ENCODE measurements at places on chromosomes 1 and 21.

DNA sequence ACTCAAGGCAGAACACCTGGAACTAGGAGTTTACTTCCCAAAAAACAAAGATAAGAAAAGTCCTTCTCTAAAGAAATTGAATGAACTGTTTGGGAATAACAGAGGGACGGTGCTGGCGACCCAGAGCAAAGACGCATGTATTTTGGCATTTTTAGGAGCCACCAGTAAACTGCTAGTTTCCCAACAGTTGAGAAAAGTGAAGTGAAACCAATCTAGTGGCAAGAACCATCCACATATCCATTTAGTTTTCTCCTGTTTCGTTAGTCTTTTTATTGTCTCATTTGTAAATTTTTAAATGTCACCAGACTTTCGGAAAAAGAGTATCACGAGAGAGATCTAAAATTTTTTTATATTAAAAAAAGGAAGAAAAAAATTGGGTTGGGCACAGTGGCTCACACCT, 30.2 kb downstream of the ODF2L start:
- no peak for DNase-seq

GRCh38 chr1:193927550-193927949, 741.1 kb upstream of the B3GALT2 start:
- DNase-seq: no peak

- no peak for DNase-seq
Observed at GRCh38 chr1:155073377-155074242, 5.0 kb upstream of the EFNA3 start.

DNA sequence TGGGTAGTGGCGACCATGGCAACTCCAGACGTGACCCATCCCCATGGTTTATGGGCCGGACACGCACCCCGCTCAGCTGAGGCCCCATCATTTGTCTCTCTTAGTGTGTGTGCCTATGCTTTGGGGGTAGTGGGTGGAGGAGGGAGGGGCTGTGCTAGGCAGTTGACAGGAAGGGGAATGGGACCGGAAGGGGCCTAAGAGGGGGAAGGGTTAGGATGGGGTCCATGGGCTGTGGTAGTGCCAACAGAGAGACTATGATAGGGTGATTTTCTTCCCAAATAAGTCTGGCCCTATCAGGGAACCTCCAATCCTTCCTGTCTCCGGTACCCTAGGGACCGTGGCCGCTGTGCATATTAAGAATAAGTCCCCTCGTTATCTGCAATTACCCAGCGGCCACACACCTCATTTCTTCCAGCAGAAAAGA, 9.9 kb downstream of the DMAP1 start:
- DNase-seq: no peak

DNA sequence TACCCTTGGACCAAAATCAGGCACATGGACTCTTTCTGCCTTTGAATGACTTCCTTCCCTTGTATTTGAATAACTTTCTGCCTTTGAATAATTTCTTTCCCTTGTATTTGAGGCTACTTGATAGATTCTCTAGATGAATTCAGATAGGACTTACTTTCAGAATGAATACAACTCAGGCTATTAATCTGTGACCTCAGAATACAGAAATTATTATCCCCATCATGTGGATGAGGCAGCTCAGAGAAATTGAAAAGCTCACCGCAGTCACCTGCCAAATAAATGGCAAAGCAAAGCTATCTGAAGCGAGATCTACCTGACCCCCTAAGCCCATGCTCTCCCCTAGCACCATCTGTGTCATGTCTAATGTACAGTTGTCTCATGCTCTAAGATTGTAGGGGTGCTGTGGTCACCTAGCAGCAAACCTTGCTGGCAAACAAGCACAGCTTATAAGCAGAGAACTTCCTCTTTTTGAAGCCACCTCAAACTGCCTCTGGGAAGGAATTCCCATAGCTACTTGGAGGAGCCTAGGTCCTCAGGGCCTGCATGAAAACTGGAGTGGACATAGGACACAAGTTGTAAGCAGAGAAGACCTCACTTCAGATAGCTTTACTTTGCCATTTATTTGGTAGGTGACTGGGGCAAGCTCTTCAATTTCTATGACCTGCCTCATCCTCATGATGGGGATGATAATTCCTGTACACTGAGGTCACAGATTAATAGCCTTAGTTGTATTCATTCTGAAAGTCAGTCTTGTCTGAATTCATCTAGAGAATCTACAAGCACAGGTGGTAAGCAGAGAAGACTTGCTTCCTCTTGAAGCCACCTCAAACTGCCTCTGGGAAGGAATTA, 66.1 kb downstream of the FASLG start:
- no peak for DNase-seq

GRCh38 chr1:36089393-36090121, 865 bp downstream of the ADPRS start:
- peak; percentile 83 for DNase-seq

GRCh38 chr1:87864676-87865075, 536.0 kb downstream of the LMO4 start:
- no peak for DNase-seq

GRCh38 chr1:80023358-80023757, 1016.8 kb upstream of the ADGRL4 start:
- no peak for DNase-seq

DNA sequence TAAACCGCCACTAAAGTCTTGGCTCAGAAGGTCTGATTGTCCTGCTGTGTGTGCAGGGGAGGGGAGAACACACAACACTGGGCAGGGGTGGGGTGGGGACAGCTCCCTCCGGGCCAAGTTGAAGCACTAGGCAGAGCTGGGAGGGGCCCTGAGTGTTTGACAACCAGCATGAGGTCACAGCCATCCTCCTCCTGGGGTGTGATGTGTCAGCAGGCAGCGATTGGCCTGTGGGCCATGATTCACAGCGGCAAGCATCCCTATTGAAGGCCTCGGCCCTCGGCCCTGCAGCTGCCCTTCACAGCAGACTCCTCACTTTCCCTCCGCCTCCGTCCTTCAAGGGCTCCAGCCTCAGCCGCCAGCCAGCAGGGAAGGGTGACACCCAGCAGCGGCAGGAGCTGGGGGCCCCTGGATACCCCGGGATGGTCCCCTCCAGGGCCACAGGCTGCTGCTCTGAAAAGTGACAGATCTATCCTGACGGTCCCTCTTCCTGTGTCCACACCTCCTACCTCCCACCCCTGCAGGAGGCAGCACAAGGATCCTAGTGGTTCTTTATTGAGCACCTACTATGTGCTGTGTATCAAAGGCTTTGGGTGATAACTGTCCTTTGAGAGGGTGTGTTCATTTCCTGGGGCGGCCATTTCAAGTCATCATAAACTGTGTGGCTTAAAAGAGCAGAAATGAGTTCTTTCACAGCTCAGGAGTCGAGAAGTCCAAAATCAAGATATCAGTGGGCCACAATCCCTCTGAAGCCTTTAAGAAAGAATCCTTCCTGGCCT, 66.0 kb upstream of the SLC25A33 start:
- peak; percentile 93 for DNase-seq

GRCh38 chr1:47722909-47723580, 274.1 kb downstream of the TRABD2B start:
- DNase-seq: no peak

DNA sequence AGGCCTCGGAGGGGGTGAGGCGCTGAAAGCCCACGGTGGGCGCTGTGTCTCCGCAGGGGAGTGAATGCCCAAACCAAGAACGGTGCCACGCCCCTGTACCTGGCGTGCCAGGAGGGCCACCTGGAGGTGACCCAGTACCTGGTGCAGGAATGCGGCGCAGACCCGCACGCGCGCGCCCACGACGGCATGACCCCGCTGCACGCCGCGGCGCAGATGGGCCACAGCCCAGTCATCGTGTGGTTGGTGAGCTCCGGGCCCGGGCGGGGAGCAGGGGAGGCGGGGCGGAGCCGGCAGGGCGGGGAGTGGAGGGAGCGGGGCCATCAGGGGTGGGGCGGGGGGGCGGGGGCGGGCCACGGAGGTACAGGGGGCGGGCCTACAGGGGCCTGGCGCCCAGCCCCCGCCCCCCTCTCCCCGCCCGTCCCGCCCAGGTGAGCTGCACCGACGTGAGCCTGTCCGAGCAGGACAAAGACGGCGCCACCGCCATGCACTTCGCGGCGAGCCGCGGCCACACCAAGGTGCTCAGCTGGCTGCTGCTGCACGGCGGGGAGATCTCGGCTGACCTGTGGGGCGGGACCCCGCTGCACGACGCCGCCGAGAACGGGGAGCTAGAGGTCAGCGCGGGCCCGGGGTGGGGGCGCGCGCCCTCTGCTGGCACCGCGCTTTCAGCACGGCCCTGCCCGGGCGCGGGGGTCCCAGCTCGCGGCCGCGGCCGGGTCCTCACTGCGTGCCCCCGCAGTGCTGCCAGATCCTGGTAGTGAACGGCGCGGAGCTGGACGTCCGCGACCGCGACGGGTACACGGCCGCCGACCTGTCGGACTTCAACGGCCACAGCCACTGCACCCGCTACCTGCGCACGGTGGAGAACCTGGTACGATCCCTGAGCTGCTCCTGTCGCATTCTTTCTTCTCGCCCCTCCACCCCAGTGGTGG, 15.9 kb downstream of the ESPN start:
- DNase-seq: peak; percentile 56

All from iris pigment epithelial cell (primary cell).